ENCODE measurements at places on chromosomes 1 and 21.

DNA sequence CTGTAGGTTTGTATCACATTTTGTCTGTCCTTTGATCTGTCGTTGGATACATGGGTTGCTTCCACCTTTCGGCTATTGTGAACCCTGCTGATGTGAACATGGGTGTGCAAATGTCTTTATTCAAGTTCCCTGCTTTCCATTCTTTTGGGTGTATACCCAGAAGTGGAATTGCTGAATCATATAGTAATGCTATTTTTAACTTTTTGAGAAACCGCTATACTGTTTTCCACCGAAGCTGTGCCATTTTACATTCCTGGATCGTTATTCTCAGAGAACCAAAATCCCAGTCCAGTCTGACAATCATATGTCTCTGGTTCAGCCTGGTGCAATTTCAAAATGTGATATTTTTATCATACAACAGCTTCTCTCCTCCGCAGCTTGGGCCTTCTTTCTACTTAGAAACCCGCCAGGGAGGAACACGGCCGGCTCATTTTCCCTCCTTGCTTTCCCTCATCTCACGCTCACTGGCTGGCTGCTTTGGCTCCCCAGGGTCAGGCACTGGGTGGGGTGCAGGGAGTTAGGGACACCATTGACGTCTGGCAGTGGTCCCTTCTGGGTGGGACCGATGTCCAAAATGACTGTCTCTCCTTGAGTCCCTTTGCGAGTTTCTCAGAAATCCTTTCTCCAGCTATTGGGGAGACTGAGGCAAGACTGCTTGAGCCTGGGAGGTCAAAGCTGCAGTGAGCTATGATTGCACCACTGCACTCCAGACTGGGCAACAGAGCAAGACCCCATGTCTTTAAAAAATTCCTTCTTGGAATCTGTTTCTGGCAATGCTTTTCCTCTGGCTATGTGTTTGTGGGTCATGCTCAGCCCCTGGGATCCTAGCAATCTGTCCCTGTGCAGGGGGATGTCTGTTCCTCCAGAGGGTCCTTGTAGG is 73.5 kb upstream of the AKT3 start:
- H3K4me1 ChIP-seq = no peaks in the 10 kb centered on the region
- no peak overlapping the region for H3K4me3 ChIP-seq
- DNase-seq = no peak
- H3K36me3 ChIP-seq = no peaks in the 10 kb centered on the region
- no peak overlapping the region for H3K27ac ChIP-seq

- H3K27ac ChIP-seq = no peak overlapping the region
- DNase-seq = no peak
- H3K27me3 ChIP-seq = no peaks in the 10 kb centered on the region
Observed at GRCh38 chr1:22364326-22364650, 87.4 kb upstream of the ZBTB40 start.

DNA sequence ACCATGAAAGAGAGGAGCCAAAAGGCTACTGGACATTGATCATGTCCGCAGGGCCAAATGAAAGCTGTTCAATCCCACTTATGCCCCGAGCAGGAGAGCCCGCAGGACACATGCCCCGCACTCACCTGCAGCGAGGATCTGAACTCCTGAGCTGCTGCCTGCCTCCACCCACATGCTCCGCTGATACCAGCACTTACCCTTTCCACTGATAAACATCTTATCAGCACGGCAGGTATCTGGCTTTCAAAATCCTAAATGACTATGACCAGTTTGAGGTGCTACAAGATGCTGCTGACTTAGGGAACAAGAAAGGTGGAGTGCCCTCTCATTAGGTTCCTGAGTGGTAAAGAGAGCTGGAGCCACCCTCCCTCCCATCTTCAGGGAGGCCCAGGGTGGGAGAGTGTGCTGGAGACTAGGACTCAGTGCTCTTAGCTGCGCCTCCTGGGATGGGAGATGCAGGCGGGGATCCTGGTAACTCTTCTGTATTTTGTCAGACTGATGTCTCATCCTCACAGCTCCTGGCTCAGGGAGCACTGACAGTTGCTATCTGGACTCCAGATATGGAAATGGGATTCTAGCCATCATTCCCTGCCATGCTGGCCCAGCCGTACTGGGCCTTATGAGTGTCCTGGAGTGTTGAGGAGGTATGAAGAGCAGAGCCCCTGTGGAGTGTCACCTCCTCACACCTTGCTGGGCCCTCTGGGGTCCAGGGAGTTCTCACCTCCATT is 86.4 kb upstream of the F3 start:
- no peak overlapping the region for H3K27ac ChIP-seq
- H3K27me3 ChIP-seq = no peaks in the 10 kb centered on the region
- H3K4me3 ChIP-seq = no peak overlapping the region
- no peak for DNase-seq

DNA sequence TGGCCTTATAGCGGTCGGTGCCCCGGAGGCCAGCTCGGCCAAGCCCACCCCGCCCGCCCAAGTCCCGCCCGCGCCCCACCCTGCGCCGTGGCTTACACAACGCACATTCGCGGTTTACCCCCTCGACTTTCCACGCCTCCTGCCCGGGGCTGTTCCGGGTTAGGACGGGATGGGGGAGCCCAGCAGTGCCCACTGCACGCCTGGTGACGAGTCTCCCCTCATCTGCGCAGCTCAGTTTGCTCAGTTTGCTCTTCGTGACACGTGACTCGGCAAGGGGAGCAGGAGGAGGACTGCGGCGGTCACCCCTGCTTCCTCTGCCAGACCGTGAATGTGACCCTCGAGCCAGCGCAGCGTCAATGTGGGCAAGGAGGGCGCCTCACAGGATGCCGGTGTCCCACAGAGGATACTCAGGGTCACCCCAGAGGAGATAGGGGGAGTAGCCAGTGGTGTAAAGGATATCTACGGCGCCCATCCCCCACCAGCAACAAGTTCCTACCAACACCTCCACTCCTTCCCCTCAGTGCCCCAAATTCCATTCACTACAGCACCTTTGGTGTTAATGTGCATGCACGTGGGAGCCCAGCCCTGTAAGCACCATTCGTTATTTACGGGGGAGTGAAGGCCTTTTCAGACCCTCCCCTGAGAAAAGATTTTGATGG is 350 bp upstream of the S100A6 start:
- peaks cover 6% of the 10 kb centered on the region for H3K27me3 ChIP-seq
- H3K4me1 ChIP-seq = peaks cover 3% of the 10 kb centered on the region
- no peak overlapping the region for H3K4me3 ChIP-seq
- H3K27ac ChIP-seq = peak overlapping the region; percentile 74
- no peaks in the 10 kb centered on the region for H3K36me3 ChIP-seq
- peak; percentile 56 for DNase-seq

- H3K36me3 ChIP-seq = no peaks in the 10 kb centered on the region
- no peak overlapping the region for H3K4me3 ChIP-seq
- no peak overlapping the region for H3K27ac ChIP-seq
- H3K27me3 ChIP-seq = no peaks in the 10 kb centered on the region
- no peaks in the 10 kb centered on the region for H3K4me1 ChIP-seq
- DNase-seq = no peak
Observed at GRCh38 chr1:15280416-15280815, 33.4 kb downstream of the FHAD1 start.

GRCh38 chr1:151817353-151817730 is 12.1 kb upstream of the LINGO4 start:
- H3K4me3 ChIP-seq = no peak overlapping the region
- peaks cover 12% of the 10 kb centered on the region for H3K4me1 ChIP-seq
- no peaks in the 10 kb centered on the region for H3K27me3 ChIP-seq

GRCh38 chr21:40466893-40467483 is 380.0 kb downstream of the DSCAM start:
- no peaks in the 10 kb centered on the region for H3K4me1 ChIP-seq
- no peak for DNase-seq
- H3K36me3 ChIP-seq = no peaks in the 10 kb centered on the region
- H3K27ac ChIP-seq = no peak overlapping the region
- peaks cover 3% of the 10 kb centered on the region for H3K27me3 ChIP-seq

GRCh38 chr1:159798893-159799292 is 3.3 kb upstream of the FCRL6 start:
- no peaks in the 10 kb centered on the region for H3K36me3 ChIP-seq
- no peak overlapping the region for H3K4me3 ChIP-seq
- peak; percentile 40 for DNase-seq
- no peaks in the 10 kb centered on the region for H3K4me1 ChIP-seq
- no peaks in the 10 kb centered on the region for H3K27me3 ChIP-seq
- H3K27ac ChIP-seq = no peak overlapping the region

- H3K4me1 ChIP-seq = no peaks in the 10 kb centered on the region
- peak; percentile 80 for DNase-seq
- H3K27me3 ChIP-seq = no peaks in the 10 kb centered on the region
- no peak overlapping the region for H3K4me3 ChIP-seq
Observed at GRCh38 chr1:21368515-21369289, 71.2 kb upstream of the NBPF3 start.

GRCh38 chr1:229383961-229384360 is 41.1 kb upstream of the CCSAP start:
- H3K27ac ChIP-seq = no peak overlapping the region
- DNase-seq = no peak
- H3K36me3 ChIP-seq = no peaks in the 10 kb centered on the region
- no peak overlapping the region for H3K4me3 ChIP-seq
- H3K4me1 ChIP-seq = no peaks in the 10 kb centered on the region

DNA sequence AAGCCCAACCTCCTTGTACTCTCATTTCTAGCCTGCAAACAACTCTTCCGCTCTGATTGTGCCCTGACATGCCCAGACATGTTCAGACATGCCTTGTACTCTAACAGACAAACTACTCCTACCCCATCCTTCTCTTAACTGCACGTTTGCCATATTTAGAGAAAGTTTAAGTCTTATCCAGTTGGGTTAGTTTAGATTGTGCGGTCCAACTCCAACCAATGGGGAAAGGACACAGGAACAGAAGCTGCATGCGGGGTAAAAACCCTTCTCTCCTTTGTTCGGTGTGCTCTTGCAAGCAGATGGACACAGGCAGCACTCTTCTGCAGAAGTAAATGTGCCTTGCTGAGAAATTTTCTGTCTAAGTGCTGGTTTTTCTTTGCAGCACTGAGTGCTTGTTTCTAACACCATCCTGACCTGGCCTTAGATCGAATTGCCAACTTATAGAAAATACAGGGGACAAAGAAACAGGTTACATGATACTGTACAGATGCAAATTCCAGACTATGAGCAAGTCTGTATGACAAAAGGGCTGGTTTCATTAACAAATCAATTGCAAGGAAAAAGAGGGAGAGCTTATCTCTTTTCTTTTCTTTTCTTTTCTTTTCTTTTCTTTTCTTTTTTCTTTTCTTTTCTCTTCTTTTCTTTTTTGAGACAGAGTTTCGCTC is 35.8 kb upstream of the IFNGR2 start:
- no peaks in the 10 kb centered on the region for H3K27me3 ChIP-seq
- no peak for DNase-seq
- H3K4me1 ChIP-seq = no peaks in the 10 kb centered on the region
- H3K4me3 ChIP-seq = no peak overlapping the region

- peaks cover 10% of the 10 kb centered on the region for H3K4me1 ChIP-seq
- H3K27me3 ChIP-seq = no peaks in the 10 kb centered on the region
- no peak for DNase-seq
- no peak overlapping the region for H3K4me3 ChIP-seq
- no peak overlapping the region for H3K27ac ChIP-seq
- no peaks in the 10 kb centered on the region for H3K36me3 ChIP-seq
Observed at GRCh38 chr1:230385158-230385450, 41.0 kb downstream of the PGBD5 start.

DNA sequence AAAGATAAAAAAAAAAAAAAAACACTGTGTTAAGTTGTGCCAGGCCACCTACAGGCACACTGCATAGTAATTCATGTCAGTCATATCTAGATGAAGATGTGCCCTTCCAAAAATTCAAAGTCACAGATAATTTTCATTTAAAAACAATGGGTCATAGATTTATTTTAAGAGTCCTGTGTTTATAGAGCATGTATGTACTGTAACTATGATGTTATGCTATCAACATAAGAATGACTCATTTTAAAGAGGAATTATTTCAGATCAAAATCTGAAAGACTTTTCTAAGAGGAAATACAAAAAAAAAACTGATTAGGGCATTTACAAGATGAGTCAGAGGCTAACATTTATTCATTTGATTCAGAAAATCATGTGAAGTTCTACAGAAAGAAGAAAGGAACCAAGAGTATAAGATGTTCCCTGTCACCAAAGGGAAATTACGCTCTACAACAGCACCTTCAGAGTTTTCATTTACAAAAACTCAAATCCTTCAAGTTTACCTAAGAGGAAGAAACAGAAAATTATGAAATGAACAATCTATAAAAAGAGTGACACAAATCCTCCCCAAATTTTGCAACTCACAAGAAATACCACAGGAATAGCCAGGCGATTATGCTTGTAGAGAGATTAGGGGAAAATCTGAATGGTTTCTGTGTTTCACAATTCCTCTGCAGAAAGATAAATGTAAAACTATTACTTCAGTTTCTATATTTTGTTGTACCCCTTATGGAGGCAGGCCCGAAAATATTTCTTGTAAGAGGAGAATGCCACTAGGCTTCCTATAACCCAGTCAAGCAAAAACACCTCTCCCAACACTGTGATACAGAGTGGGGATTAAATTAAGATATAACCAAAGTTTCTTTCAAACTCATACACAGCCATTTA is 13.8 kb downstream of the TP53BP2 start:
- no peaks in the 10 kb centered on the region for H3K27me3 ChIP-seq
- no peaks in the 10 kb centered on the region for H3K36me3 ChIP-seq
- DNase-seq = no peak
- H3K4me3 ChIP-seq = no peak overlapping the region

- no peaks in the 10 kb centered on the region for H3K36me3 ChIP-seq
- H3K27me3 ChIP-seq = peaks cover 7% of the 10 kb centered on the region
- no peak overlapping the region for H3K27ac ChIP-seq
- no peaks in the 10 kb centered on the region for H3K4me1 ChIP-seq
- H3K4me3 ChIP-seq = no peak overlapping the region
Observed at GRCh38 chr1:26412180-26412840, 1.7 kb downstream of the LIN28A start.

- H3K4me1 ChIP-seq = peaks cover 3% of the 10 kb centered on the region
- H3K36me3 ChIP-seq = no peaks in the 10 kb centered on the region
- H3K27me3 ChIP-seq = no peaks in the 10 kb centered on the region
Observed at GRCh38 chr1:86914601-86914997, at the start of gene HS2ST1. TSS of gene HS2ST1 (plus strand) at chr1:86914635.

DNA sequence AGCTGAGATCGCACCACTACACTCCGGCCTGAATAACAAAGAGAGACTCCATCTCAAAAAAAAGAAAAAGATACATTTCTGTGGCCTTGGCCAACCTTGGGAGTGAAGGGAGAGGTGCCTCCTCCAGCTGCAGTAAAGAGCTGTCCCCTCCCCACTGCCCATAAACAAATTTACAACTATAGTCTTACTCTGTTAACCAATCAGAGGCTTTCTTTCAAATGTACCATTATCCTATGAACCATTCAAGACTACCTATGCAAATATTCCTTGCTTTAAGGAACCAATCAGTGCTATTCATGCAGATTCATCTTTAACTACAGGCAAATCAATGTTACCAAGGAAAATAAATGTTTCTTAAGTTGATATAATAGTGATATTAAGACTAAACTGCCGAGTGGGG is 1.0 kb downstream of the CELA2B start:
- no peak overlapping the region for H3K27ac ChIP-seq
- no peak for DNase-seq
- H3K36me3 ChIP-seq = no peaks in the 10 kb centered on the region

DNA sequence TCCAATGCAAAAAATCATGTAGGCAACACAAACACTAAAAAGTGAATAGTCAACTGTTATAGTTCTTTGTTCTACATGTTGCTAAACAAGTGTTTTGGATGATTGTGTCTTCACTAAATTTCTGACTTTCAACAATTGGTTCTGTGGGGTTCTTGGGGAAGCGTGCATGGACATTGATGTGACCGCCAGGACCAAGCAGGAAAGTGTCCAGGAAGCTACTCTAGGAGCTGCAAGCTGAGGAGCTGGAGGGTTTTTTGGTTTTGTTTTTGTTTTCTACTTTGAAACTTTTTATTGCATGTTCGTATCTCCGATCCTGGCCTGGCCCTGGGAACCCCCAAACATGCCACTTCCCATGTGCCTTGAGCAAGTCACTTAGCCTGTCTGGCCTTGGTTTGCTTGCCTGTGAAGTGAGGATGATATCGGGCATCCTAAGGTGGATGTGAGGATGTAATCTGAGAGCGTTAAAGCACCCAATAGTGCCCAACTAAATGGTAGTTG is 8.0 kb downstream of the TMPRSS3 start:
- peaks cover 4% of the 10 kb centered on the region for H3K27me3 ChIP-seq
